ENCODE measurements at places on chromosomes 6 and 20.
A peak's percentile ranks its signal among the peaks of the same experiment; 100 is the strongest.

DNA sequence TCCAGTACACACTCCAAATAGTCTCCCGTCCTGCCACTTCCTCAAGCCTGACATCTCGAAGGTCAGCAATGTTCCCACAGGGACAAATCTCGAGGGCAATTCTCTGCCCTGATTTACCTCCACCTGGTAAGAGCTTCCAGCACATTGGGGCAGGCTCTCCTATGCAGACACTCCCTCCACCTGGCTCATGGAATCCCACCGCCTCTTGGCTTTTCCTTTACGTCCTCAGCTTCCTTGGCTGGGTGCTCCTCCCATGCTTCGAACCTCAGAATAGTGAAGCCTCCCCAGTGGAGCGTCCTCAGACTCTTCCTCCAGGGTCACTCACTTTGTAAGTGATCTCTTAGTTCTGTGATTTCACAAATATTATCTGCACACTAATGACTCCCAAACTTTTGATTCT is 205.2 kb upstream of the ECI2 start:
- DNase-seq, result no peak

DNA sequence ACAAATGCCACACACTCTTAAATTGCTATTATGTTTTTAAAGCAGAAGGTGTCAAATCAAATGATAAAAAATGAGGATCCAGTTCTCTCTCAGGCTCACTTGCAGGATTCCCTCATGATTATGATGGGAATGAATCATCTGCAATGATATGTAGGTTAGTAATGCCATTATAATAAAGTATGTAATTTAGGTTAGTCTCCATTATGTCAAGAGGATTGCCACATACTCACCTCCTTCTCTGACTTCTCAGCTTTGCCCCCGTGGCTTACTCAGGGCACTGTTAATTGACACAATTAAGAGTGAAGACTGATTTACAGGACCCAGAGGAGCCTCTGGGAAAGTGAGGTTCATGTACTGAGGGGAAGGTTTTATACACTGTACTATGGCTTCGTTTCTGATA is 591.7 kb upstream of the NRSN1 start:
- no peak for DNase-seq

DNA sequence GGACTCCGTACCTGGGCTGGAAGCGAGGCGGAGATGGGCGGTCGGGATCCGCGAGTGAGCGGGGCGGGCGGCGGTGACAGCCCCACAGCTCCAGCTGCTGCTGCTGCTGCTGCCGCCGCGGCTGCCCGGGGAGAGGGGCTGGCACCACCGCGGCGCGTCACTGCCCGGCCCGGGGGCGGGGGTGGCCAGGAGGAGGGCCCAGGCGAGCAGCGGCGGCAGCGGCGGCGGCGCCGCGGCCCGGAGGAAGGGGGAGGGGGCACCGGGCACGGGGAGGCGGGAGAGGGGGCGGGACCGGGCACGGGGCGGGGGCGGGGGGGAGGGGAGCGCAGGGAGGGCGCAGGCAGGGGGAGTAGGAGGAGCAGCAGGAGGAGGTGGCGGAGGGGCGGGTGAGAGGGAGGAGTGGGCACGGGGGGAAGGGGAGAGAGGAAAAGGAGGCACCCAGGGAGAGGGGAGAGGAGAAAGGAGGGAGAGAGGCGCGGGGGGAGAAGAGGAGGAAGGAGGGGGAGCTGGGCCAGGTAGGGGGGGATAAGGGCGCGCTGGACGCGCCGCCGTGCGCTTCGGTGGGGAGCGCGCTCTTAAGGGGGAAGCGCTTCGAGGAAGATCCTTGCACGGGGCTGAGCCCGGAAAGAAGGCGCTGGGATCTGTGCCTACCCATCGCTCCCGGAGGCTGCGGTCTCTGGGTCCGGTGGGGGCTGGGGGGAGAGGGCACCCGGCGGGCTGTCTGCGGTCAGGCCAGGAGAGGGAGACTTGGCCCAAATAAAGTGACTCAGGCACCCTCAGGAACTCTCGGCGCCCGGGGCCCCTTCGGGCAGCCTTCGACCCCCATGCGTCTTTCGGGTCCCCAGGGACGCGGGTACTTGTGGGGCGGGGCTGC is 101.5 kb downstream of the NOL4L start:
- peak; percentile 94 for DNase-seq

DNA sequence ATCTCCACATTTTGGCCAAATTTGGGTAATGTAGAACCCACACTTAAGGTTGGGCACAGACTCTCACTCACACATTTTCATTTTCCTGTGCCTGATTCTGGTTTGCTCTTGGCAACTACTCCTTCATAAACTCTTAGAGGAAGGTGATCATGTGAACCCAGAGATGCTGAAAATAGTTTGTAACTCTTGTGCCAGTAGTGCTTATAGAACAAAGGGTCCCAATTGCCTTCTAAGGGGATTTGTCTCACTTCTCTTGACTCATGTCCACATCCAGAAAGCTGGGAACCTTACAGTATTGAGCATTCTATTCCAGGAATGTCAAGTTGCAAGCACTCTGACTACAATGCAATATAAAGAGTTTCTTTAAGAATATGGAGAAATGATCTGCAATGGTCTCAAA is 62.0 kb upstream of the TASP1 start:
- DNase-seq, result no peak

DNA sequence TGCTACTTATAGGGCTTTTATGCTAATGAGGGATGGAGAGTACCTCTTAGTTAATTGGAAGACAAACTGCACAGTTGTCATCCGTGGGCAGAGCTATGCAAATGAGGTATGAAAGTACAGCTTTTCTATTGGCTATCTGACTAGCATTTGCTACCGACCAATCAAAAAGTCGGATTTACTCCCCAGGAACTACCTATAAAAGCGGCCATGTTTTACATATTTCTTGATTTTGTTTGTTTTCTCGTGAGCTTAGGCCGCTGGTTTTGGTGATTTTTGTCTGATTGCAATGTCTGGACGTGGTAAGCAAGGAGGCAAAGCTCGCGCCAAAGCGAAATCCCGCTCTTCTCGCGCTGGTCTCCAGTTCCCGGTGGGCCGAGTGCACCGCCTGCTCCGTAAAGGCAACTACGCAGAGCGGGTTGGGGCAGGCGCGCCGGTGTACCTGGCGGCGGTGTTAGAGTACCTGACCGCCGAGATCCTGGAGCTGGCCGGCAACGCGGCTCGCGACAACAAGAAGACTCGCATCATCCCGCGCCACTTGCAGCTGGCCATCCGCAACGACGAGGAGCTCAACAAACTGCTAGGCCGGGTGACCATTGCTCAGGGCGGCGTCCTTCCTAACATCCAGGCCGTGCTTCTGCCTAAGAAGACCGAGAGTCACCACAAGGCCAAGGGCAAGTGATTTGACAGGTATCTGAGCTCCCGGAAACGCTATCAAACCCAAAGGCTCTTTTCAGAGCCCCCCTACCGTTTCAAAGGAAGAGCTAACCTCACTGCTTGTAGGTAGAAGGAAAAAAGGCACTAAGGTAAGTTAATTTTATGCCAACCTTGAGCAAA is 36.9 kb downstream of the HFE start:
- DNase-seq, result peak; percentile 99

DNA sequence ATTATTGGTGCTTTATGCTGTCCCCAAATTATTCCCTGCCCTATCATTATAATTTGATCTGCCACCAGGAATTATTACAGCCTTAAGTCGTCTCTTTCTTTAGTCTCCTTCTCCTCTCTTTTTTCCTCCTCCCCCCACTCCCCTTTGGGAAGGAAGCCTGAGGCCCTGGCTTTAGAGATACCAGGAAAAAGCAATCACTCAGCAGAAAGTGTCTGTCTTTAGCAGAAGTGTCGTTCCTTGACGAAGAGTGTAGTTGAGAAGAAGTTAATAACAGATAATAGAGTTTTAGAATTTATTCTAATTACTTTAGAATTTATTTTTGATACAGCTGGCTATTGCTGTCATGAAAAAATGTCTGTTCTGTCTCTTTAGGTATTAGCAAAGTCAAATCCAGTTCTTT is 16.5 kb downstream of the LIN28B start:
- DNase-seq, result no peak

- peak; percentile 6 for DNase-seq
These were observed 22.9 kb downstream of the HLA-DRA start for GRCh38 chr6:32462609-32463008.

GRCh38 chr20:63241272-63241671 is 5.6 kb downstream of the BIRC7 start:
- DNase-seq, result peak; percentile 73

GRCh38 chr6:82072121-82072521 is 175.4 kb downstream of the IBTK start:
- peak; percentile 3 for DNase-seq

All from DMS53 (cell line).